Natural killer cell treated with Interleukin-12 subunit alpha and Interleukin-12 subunit beta and Interleukin-15 and Interleukin-18, amount 100 ng/mL, for 72 hours (primary cell): ENCODE measurements at places on chromosomes 4 and X. TPM values are rescaled to one million over a fixed set of nuclear protein-coding genes. Genes with fewer than 3 reads are reported as not detected.
A peak's percentile ranks its signal among the peaks of the same experiment; 100 is the strongest.

DNA sequence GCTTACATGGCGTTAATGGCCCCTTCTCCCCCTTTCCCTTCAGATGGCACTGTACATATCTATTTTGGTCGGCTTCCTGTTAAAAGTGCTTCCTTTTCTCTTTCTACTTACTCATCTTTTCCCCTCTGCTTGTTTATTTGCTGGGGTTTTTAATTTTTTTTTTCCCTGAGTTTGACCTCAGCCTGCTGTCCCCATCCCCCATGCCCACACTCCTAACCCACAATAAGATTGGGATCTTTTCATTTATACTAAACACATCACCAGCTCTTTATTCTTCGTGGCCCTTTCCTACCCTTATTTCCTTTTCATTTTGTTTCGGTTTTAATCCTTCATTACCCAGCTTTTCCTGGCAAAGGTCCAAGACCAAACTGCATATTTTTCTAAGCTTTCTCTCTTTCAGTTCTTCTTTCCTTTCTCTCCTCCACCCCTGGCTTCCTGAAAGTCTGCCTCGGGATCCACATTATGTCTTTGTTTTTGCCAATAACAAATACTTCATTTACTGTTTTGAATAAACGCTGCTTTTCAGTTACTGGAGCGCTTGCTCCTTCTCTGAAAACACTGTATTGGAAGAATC, 152.0 kb upstream of the USP9X start:
- no peak for DNase-seq
- peaks cover 2% of the 10 kb centered on the region for H3K36me3 ChIP-seq
- H3K27me3 ChIP-seq, result no peaks in the 10 kb centered on the region
- peak overlapping the region; percentile 88 for H3K4me3 ChIP-seq
- peaks cover 15% of the 10 kb centered on the region for H3K4me1 ChIP-seq
- peak overlapping the region; percentile 91 for H3K27ac ChIP-seq

DNA sequence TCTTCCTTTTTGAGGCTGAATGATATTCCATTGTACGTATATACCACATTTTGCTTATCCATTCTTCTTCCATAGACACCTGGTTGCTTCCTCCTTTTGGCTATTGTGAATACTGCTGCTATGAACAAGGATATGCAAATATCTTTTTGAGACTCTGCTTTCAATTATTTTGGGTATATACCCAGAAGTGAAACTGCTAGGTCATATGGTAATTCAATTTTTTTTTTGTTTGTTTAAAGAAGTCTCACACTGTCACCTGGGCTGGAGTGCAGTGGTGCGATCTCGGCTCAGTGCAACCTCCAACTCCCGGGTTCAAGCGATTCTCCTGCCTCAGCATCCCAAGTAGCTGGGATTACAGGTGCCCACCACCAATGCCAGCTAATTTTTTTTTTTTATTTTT, 75.3 kb downstream of the METTL14 start:
- H3K27me3 ChIP-seq, result no peaks in the 10 kb centered on the region
- H3K36me3 ChIP-seq, result peaks cover 29% of the 10 kb centered on the region
- H3K4me1 ChIP-seq, result peaks cover 9% of the 10 kb centered on the region
- no peak overlapping the region for H3K27ac ChIP-seq
- DNase-seq, result no peak

The PDGFC gene
- not detected for total RNA-seq

GRCh38 chrX:103730147-103730795, 19.6 kb downstream of the TMEM31 start:
- H3K27me3 ChIP-seq, result peaks cover 7% of the 10 kb centered on the region
- H3K36me3 ChIP-seq, result no peaks in the 10 kb centered on the region
- no peak overlapping the region for H3K4me3 ChIP-seq
- peaks cover 9% of the 10 kb centered on the region for H3K4me1 ChIP-seq
- H3K27ac ChIP-seq, result no peak overlapping the region

The PHF8 gene
- 87.6 TPM for total RNA-seq

GRCh38 chrX:38379088-38379487, 26.7 kb downstream of the OTC start:
- H3K4me1 ChIP-seq, result no peaks in the 10 kb centered on the region
- peaks cover 5% of the 10 kb centered on the region for H3K27me3 ChIP-seq
- H3K4me3 ChIP-seq, result no peak overlapping the region
- no peak overlapping the region for H3K27ac ChIP-seq
- no peak for DNase-seq
- no peaks in the 10 kb centered on the region for H3K36me3 ChIP-seq

DNA sequence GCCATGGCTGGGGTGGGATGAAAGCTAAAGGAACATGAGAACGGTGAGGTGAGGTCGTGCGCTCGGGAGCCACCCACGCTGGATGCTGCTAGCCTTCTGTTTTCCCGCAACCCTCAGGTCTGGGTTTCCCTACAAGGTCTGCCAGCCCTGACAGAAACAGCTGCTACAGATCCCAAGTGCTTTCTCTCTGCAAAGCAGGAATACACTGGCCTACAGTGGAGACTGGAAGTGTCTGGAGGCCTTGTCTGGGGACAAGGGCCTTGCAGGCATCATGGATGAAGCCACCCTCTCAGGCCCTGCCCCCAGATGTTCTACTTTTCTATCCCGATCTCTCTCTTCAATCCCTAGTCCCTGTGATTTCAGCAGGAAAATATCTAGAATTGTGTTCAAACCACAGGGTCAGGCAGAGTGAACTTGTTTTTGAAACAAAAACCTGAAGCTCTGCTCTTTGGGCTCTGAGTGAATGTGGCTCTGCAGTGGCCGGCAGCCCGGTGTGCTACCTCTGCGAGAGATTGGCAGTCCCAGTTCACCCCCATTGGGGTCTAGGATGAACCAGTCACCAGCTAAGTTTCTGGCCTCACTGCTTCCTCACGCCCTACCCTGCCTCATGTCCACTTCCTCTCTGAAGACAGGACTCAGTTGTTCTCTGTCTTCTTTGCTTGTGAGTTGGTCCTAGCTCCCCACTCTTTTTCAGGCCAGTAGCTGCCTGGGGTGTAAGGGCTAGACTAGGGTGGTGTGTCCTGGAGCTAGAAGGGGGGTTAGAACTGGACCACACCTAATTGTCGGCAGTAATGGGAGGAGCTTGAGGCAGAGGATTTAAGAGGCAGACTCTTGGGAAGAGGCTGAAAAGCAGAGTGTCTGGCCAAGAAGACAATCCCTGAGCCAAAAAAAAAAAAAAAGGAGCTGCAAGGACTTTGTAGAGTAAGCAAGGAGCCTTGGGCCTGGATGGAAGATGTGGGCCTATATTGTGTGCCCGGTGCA, 89.6 kb downstream of the RTL5 start:
- no peak for DNase-seq
- no peaks in the 10 kb centered on the region for H3K36me3 ChIP-seq
- no peak overlapping the region for H3K4me3 ChIP-seq
- no peaks in the 10 kb centered on the region for H3K27me3 ChIP-seq
- peaks cover 8% of the 10 kb centered on the region for H3K4me1 ChIP-seq

The MAGED4 gene
- total RNA-seq, result 1.2 TPM

GRCh38 chr4:95599777-95600400, 51.1 kb upstream of the UNC5C start:
- no peak for DNase-seq
- H3K4me3 ChIP-seq, result no peak overlapping the region
- H3K27ac ChIP-seq, result no peak overlapping the region
- H3K27me3 ChIP-seq, result no peaks in the 10 kb centered on the region
- no peaks in the 10 kb centered on the region for H3K4me1 ChIP-seq
- no peaks in the 10 kb centered on the region for H3K36me3 ChIP-seq

The ANAPC4 gene
- total RNA-seq, result 66.6 TPM

DNA sequence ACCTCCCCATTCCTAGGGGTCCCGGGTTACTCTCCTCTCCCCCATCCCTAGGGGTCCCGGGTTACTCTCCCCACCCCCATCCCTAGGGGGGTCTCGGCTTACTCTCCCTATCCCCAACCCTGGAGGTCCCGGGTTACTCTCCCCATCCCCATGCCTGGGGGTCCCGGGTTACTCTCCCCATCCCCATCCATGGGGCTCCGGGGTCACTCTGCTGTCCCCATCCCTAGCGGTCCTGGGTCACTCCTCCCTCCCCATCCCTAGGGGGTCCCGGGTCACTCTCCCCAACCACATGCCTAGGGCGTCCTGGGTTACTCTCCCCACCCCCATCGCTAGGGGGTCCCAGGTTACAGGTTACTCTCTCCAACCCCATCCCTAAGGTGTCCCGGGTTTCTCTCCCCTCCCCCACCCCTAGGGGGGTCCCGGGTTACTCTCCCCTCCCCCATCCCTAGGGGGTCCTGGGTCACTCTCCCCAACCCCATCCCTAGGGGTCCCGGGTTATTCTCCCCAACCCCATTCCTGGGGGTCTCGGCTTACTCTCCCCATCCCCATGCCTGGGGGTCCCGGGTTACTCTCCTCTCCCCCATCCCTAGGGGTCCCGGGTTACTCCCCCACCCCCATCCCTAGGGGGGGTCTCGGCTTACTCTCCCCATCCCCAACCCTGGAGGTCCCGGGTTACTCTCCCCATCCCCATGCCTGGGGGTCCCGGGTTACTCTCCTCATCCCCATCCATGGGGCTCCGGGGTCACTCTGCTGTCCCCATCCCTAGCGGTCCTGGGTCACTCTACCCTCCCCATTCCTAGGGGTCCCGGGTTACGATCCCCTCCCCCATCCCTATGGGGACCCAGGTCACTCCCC, 821 bp downstream of the ASMTL start:
- DNase-seq, result no peak
- H3K36me3 ChIP-seq, result peaks cover 33% of the 10 kb centered on the region
- H3K27ac ChIP-seq, result peak overlapping the region; percentile 71
- peak overlapping the region; percentile 89 for H3K4me3 ChIP-seq

- H3K36me3 ChIP-seq, result no peaks in the 10 kb centered on the region
- peaks cover 3% of the 10 kb centered on the region for H3K27me3 ChIP-seq
- no peak for DNase-seq
- H3K4me3 ChIP-seq, result no peak overlapping the region
- H3K27ac ChIP-seq, result no peak overlapping the region
- no peaks in the 10 kb centered on the region for H3K4me1 ChIP-seq
Measured at GRCh38 chr4:174429701-174430410, 92.4 kb downstream of the HPGD start.

DNA sequence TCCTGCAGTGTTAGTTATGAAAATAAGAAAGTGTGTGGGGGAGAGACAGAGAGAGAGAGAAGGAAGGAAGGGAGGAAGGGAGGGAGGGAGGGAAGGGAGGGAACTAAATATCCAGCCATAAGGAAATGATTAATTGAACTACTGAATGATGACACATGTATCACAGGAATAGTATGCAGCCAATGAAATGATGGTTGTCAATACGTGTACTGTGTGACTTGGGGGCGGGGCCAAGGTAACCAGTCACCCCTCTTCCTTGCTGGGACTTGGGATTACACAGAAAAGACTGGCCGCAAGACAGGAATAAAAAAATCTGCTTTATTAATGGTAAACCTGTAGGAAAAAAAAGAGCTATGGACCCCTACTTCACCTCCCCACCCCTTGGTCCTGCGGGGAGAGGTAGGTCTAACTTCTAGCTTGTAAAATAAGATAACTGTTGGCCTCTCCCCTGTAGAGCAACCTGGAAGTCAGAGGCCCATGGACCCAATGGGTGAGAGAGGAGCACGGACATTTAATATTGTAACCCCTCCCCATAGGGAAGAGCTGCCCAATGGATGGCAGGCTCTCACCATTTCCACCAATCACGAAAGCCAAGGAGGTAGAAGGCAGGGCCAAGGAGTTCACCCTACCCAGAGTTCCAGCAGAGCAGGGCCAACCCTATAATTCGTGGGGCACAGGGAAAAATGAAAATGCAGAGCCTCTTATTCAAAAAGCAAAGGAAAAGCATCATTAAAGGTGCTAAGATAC, 7.4 kb downstream of the PPP2R2C start:
- peaks cover 37% of the 10 kb centered on the region for H3K27me3 ChIP-seq
- H3K36me3 ChIP-seq, result no peaks in the 10 kb centered on the region
- H3K27ac ChIP-seq, result no peak overlapping the region
- DNase-seq, result no peak
- no peaks in the 10 kb centered on the region for H3K4me1 ChIP-seq

DNA sequence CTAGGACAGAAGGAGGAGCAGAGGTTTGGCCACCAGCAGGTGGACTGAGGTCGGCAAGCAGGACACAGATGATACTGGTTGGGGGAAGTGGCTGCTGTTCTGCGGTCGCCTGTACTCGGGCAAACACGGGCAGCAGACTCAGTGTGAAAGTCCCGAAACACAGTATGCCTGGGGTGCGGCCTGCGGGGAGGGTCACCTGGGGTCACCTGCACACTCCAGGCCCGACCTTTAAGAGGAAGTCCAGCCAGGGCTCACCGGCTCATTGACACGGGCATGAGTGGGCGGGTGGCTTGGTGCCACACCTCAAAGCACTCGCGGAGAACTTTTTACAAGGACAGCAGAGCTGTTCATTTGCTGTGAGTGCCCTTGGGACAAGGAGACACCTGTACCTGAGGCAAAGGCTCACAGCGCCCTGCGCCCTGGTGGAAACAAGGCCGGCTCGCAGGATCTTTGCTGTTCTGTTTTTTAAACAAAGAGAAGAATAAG, 71.5 kb upstream of the MXD4 start:
- H3K27me3 ChIP-seq, result no peaks in the 10 kb centered on the region
- no peak overlapping the region for H3K27ac ChIP-seq
- peak; percentile 56 for DNase-seq
- H3K36me3 ChIP-seq, result peaks cover 14% of the 10 kb centered on the region

The ZIC3 gene
- not detected for total RNA-seq

GRCh38 chrX:16594490-16594889, 55.5 kb upstream of the S100G start:
- H3K27ac ChIP-seq, result no peak overlapping the region
- H3K27me3 ChIP-seq, result no peaks in the 10 kb centered on the region
- peaks cover 5% of the 10 kb centered on the region for H3K36me3 ChIP-seq
- no peak for DNase-seq
- H3K4me3 ChIP-seq, result no peak overlapping the region
- H3K4me1 ChIP-seq, result no peaks in the 10 kb centered on the region

- peaks cover 7% of the 10 kb centered on the region for H3K4me1 ChIP-seq
- peaks cover 11% of the 10 kb centered on the region for H3K36me3 ChIP-seq
- no peak overlapping the region for H3K4me3 ChIP-seq
- no peak overlapping the region for H3K27ac ChIP-seq
- no peak for DNase-seq
Measured at GRCh38 chr4:42018451-42018850, 28.1 kb downstream of the SLC30A9 start.

DNA sequence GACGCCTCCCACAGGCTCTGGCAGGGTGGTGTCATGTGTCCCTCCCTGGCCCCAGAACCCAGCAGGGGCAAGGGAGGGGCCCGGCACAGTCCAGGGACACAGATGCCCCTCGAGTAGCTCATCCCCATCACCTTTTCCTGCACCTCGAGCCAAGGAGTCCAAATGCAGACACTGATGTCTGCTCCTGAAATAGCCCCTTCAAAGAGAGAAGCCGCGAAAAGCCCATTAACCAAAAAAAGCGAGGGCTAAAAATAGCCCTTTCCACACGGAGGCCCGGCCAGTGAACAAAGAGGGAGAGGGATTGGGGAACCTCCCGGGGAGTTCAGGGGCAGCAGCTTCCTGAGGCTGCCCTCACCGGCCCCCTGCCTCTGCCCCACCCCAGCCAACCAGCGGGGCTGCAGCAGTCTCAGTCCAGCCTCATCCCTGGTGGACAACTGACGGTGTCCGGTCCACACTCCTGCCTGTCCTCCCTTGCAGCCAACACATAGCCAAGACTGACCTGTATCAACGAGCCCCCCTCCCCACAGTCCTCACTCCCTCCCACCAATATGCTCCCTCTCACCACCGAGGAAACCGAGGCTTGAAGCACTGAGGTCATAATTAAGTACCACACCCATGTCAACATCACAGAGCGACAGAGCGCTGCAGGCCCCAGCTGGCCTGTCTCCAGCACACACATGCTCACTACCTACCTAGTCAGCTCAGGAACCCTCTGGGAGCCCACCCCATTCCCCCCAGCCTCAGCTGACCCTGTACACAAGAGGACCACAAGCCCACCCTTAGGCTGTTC, 23.9 kb downstream of the WDR1 start:
- peaks cover 9% of the 10 kb centered on the region for H3K36me3 ChIP-seq
- no peaks in the 10 kb centered on the region for H3K27me3 ChIP-seq
- peak overlapping the region; percentile 77 for H3K4me3 ChIP-seq
- peak overlapping the region; percentile 94 for H3K27ac ChIP-seq
- H3K4me1 ChIP-seq, result peaks cover 70% of the 10 kb centered on the region
- no peak for DNase-seq

The RHOH gene
- 140 TPM for total RNA-seq

The SYTL5 gene
- total RNA-seq, result not detected
